ENCODE measurements at places on chromosomes 11 and 22.
A peak's percentile ranks its signal among the peaks of the same experiment; 100 is the strongest.

GRCh38 chr11:44988111-44988510 lies 37.4 kb upstream of the TP53I11 start:
- no peak for DNase-seq

- DNase-seq = peak; percentile 22
These were observed 2.0 kb upstream of the NLRX1 start for GRCh38 chr11:119166368-119167076.

GRCh38 chr22:37904572-37905533 lies 1.2 kb upstream of the MICALL1 start:
- DNase-seq = peak; percentile 97

GRCh38 chr11:128732471-128733277 lies 38.8 kb downstream of the FLI1 start:
- DNase-seq = no peak

DNA sequence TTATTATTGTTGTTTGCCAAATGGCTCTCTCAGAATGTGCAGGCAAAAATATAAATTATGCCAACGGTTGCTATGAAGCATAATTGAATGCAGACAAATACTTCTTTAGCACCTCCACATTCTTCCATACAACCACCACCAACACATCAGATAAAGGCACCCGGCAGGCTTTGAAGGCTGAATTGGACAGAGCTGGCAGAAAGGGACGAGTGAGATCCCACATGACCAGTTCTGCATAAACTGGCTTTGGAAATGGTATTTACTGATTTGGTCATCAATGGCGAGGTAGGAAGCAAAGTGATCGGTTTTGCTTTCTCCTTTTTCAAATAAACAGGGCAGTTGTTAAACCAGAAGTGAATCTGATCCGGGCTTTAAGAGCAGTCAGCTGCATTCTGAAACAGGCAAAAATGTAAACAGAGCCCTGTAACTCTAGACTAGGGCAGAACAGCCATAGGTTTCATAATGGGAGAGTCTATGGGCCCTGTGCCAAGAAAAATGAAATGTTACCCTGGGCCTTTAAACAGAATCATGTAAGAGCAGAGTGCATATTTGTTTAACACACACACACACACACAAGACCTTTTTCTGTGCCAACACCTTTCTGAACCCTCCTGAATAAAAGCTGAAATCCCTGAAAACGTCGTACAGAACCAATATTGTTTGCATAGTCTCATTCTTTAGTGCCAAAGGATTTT lies 97.7 kb downstream of the MPPED2 start:
- DNase-seq = peak; percentile 22

- DNase-seq = peak; percentile 51
These were observed 10.2 kb upstream of the STK33 start for GRCh38 chr11:8604078-8604723.

DNA sequence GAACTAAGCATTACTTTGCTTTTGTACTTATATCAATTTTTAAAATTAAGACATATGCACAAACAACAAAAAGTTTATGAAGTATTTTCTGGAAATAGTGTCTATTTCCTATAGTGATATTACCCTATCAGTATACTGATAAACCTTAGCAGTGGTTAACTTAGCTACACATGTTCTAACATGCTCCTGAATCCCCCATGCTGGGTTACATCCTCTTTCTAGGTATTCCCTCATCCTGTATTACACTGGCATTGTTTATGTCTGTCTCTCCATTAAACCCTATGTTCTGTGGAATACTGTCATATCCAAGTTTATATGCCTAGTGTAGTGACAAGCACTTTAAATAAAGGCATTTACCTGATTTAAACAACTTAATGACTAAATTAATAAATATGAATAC lies 1.8 kb upstream of the FAR1 start:
- no peak for DNase-seq

GRCh38 chr11:1300569-1301187 lies 8.8 kb downstream of the TOLLIP start:
- DNase-seq = no peak

- peak; percentile 57 for DNase-seq
These were observed 1.4 kb upstream of the TCN2 start for GRCh38 chr22:30605449-30606110.

- DNase-seq = no peak
These were observed 111.3 kb downstream of the SLC17A6 start for GRCh38 chr11:22449441-22449840.

GRCh38 chr22:21014726-21015465 lies at the start of gene P2RX6:
TSS of gene P2RX6 (plus strand) at chr22:21015165. CDS start at chr22:21015175, 10 bp downstream.
- DNase-seq = peak; percentile 98

GRCh38 chr11:5196067-5196466 lies 4.4 kb downstream of the OR51V1 start:
- DNase-seq = no peak

GRCh38 chr11:93633835-93634234 lies 27.6 kb upstream of the CEP295 start:
- no peak for DNase-seq

DNA sequence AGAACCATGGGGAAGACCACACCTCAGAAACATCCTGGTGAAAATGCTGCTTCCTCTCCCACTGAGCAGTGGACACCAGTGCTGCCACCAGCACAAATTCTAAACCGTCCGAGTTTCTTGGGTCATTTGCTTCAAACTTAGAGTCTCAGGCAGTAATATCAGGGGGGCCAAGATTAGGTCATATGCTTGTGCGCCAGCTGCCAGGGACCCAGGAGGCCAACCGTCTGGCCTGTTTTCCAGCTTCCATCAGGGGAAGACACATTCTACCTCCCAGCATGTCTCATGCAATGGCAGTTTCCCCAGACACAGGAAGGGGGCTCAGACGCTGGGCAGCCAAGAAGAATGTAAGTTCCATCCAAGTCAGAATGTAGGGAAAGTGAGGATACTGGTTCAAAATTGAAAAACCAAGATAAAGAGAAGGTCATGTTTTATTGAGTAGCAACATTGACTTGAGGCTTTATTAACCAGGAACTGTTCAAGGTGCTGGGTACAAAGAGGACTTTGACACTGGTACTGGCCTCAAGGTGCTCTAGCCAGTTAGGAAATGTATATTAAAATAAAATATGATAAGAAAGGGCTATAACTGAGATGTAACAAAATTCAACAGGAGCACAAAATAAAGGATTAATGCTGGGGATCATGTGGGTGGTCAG lies 59.7 kb upstream of the EED start:
- no peak for DNase-seq

DNA sequence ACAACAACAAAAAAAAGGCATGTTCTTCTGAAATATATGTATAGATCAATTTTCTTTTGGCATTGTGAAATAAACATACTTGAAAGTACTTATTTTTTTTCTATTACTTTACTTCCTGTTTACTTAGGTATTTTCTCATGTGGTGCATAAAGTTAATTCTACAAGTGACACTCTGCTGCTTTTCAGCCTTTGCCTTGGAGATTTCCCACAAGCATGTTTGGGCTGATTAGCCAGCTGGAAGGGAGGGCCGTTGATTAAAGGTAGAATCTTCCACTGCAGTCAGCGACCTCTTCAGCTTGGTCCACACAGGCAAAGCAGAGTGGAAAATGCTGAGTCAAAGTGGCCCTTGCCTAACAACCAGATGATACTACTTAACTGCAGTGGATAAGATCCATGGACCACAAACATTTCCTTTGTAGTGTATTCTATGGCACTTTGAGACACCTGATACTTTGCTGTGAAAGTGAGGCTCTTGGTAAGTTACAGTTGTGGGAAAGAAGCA lies 176.0 kb downstream of the ARHGAP42 start:
- peak; percentile 93 for DNase-seq

DNA sequence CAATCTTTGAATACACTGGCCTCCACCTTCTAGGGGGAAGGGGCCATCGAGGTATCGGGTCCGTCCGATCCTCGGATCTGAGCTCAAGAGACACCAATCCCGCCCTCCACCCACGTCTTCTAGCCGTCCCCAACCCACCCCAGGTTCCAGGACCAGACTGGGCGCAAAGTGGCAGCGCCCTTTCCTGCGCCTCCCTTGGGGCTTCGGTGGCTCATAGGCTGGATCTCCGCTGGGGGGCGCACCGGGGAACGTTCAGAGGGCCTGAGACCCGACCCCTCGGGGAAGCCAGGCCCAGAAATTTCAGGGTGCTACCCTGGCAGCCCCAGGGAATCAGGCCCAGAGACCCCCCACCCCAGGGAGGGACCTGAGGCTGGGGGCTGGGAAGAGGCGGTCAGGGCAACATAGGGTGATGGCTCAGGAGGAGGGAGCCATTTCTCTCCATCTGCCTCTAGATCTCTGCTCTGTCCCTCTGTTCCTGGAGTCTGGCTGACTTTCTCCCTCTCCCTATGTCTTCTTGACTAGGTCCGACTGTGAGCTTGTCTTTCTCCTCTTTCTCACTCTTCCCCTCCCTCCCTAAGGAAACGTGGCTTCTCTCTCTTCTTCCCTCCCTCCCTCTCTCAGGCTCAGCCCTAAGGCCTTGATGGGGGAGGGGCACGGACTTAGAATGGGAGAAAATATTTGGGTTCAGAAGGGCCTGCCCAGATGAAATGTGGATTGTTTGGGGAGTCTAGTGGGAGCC lies 1.1 kb downstream of the CREB3L1 start:
- peak; percentile 84 for DNase-seq

DNA sequence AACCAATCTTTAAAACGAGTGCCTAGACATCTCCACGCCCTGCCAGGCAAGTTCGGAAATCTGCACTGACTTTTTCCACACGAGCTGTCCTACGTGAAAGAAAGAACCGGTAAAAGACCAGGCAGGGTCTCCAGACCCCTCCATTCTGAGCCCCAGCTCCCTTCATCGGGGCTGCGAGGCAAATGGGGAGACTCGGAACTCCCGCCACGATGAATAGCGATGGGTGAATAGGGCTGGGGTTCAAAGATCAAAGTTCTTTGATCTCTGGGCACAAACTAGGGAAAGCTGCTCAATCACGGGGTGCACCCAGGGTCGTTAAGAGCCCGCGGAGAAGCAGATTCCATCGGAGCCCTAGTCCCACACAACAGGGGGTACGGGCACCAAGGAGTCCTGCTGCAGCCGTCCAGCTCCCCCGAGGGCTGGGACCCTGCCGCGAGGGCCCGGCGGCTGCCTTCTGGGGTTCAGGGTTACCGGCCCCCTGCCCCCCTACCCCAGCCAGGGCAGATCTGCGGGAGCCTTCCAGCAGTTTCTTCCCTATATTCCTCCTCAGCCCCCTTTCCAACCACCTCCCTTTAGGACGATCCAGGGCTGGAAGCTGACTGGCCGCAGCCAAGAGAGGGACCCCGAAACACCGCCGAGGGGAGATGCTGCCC lies 1.1 kb downstream of the LRP4 start:
- DNase-seq = no peak

GRCh38 chr22:25566898-25567235 lies 2.4 kb downstream of the GRK3 start:
- DNase-seq = no peak

DNA sequence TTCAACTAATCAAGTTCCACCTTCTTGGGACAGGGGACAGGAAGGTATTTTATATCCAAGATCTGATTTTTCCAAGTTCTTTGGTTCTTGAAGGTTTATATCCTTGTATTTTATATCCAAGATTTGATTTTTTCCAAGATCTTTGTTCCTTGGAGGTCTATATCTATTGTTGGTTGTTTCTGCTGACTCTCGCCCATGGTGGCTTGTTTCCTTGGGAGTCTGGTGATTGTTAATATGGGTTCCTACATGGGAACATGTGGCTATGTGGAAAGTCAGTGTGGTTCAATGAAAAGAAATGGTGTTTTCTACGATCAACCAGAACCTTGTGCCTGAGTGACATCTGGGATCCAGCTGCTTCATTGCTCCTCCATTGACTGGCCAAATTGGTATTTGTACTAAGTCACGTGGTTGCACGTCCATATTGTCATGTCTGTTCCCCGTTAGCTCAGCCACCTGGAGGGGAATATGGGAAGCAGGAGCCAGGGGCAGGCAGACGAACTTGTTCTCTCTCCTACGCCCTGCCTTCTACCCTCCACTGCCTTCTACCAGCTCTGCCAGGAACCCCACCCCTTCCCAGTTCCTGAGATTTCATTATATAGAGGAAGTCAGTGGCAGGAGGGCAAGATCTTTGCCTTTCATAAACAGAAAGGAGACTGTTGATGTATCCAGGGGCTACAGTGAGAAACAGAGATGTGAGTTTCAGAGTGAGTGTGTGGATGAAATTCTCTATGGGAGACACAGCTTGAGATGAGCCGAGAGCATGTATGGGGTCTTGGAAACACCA lies 11.1 kb upstream of the CSF2RB start:
- no peak for DNase-seq

DNA sequence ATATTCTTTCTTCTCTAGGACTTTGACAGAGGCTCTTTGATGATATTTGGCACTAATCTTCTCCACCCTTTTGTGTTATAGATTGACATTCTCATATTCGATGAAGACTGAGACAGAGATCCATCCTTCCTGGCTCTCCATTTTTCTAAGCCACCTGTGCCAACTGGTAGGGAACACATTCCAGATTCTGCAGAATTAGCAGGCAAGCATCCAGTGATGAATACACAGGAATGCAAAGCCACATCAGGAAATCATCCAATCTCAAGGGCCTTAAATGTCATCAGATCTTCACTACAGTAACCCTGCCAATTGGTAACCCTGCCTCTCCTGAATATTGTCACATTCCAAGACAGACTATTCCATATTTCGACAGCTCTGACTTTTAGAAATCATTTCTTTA lies 718.4 kb upstream of the API5 start:
- DNase-seq = no peak

DNA sequence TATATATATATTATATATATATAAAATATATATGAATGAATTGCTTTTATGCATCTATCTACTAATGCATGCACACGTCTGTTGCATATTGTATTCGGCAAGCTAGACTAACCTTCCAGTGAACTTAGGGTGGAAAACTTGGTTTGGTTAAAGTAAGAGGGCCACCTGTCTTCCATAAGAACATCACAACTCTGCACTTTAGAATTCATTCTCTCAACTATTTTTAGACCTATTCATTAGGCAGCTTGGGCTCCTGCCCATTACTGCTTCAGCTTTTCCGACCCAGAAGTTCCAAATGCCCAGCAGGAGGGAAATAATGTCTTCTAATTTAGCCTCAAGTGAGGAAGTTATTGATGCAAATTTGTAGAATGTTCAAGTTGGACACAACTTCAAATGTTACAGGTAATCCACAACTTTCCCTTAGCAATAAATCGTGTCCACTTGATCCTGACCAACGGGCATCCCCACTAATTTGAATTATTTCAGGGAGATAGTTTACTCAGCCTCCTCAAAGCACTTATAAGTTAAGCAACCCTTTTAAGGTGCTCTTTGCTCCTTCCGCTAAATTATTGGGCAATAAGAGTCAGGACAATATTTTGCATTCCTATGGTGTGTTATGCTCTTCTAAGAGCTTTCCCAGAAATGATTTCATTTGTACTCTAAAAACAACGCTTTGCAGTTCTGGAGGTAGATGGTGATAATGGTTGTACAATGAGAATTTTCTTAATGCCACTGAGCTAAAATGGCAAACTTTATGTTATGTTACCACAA lies 132.3 kb downstream of the OPCML start:
- no peak for DNase-seq

DNA sequence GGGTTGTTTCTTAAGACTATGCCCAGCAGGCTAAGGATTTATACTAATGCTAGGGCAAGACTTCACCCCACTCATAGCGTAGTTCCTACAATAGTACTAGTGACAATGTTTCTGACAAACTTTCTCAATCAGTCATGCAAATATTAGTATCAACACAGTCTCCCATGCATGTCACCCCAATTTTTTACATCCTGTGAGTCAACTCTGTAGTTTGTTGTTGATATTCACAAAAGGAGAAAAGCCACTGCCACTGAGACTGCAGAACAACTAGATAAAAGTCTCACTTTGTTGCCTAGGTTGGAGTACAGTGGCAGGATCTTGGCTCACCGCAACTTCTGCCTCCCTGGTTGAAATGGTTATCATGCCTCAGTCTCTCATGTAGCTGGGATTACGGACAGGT lies 155.2 kb downstream of the RBFOX2 start:
- DNase-seq = no peak

Measured in myocyte (in vitro differentiated cells).